Body of pancreas (tissue), 4 donors: ENCODE measurements at places on chromosomes 13 and 19.

GRCh38 chr13:45541806-45542205 is 73.7 kb downstream of the ERICH6B start:
- H3K36me3 ChIP-seq, result no peaks in the 10 kb centered on the region
- H3K4me1 ChIP-seq, result no peaks in the 10 kb centered on the region
- H3K4me3 ChIP-seq, result no peak overlapping the region
- no peaks in the 10 kb centered on the region for H3K27me3 ChIP-seq

- H3K4me3 ChIP-seq, result no peak overlapping the region
- no peaks in the 10 kb centered on the region for H3K36me3 ChIP-seq
- H3K4me1 ChIP-seq, result no peaks in the 10 kb centered on the region
- no peaks in the 10 kb centered on the region for H3K27me3 ChIP-seq
Measured at GRCh38 chr13:74770361-74770760, 636.2 kb upstream of the KLF12 start.

GRCh38 chr13:98273067-98273823 is 96.2 kb upstream of the RNF113B start:
- H3K4me3 ChIP-seq, result no peak overlapping the region
- no peaks in the 10 kb centered on the region for H3K27me3 ChIP-seq
- H3K27ac ChIP-seq, result peak overlapping the region; percentile 68
- H3K4me1 ChIP-seq, result peaks cover 49% of the 10 kb centered on the region
- no peaks in the 10 kb centered on the region for H3K36me3 ChIP-seq

DNA sequence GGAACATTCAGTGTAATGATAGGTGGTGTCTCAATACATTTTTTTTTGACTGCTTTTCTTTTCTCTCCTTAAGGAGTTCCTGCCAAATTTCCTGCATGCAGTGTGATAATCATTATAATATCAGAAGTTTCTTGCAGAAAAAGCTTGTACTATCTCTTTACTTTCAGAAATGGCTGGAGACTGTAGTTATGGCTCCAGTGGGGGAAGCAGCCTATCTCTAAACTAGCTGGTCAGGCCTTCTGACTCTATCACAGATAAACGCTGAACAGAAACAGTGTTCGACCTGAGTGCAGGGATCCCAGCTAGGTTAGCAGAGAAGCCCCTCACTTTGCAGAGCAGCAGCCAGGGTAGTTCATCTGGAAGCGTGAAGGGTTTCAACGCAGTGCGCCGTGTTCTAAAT is 1.9 kb downstream of the CCNE1 start:
- no peak overlapping the region for H3K27ac ChIP-seq
- no peaks in the 10 kb centered on the region for H3K27me3 ChIP-seq
- DNase-seq, result no peak
- H3K4me3 ChIP-seq, result no peak overlapping the region
- peaks cover 13% of the 10 kb centered on the region for H3K4me1 ChIP-seq
- no peaks in the 10 kb centered on the region for H3K36me3 ChIP-seq

DNA sequence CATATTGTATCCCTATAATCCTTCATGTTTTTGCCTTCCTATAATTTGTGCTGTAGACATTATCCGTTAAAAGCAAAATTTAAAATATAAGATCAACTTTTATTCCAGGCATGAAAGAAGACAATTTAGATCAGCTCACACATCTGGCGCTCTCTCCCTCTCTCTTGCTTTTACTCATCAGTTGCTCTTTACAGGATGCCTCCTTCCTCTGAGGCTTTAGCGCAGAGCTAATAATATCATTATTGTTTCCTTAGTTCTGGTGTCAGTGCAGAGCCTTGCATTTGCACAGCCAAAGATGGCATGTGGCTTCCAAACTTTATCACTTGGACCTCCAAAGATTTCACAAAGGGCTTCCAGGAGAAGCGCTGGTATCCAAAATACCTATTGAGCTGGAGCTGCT is 295.1 kb downstream of the FGF9 start:
- H3K4me1 ChIP-seq, result no peaks in the 10 kb centered on the region
- H3K36me3 ChIP-seq, result no peaks in the 10 kb centered on the region
- no peaks in the 10 kb centered on the region for H3K27me3 ChIP-seq
- H3K4me3 ChIP-seq, result no peak overlapping the region
- no peak overlapping the region for H3K27ac ChIP-seq
- no peak for DNase-seq
